Activated CD4-positive, alpha-beta T cell treated with anti-CD3 and anti-CD28 coated beads for 1 hour (primary cell): ENCODE measurements at places on chromosomes 4 and X.

- no peak for DNase-seq
Measured at GRCh38 chr4:123640271-123640670, 243.7 kb downstream of the SPRY1 start.

- DNase-seq, result no peak
Measured at GRCh38 chr4:156695163-156695562, 276.4 kb downstream of the PDGFC start.

DNA sequence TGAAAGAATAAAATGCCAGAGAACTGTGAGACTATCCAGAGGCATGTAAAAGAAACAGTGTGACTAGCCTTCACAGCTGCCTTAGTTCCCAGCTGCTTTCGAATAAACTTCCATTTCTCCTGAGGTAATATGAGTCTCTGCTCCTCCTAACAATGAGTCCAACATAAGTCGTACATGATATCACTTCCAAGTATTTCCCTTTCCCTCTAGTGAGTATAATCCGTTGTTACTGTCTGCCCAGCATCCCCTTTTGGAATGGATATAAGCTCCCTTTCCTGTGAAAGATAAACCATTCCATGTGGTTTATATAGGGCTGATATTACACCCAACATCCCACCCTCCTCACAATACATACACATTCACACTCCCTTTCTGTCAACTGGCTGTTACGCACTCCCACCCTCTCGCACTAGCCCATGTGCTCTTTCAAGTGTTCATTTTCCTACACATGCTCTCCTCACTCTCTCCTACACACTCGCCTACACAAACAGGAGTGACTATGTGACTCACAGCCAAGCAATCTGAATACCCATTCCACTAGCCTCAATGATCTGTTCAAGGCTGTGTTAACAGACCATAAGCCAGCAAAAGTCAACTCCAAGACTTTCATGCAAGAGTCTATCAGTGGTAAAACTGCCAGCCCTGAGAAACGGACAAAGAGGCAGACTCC lies 5.0 kb downstream of the NAF1 start:
- no peak for DNase-seq

GRCh38 chr4:184765473-184766340 lies 31.8 kb upstream of the CENPU start:
- DNase-seq, result no peak

- no peak for DNase-seq
Measured at GRCh38 chr4:87236861-87237260, 16.4 kb upstream of the KLHL8 start.

DNA sequence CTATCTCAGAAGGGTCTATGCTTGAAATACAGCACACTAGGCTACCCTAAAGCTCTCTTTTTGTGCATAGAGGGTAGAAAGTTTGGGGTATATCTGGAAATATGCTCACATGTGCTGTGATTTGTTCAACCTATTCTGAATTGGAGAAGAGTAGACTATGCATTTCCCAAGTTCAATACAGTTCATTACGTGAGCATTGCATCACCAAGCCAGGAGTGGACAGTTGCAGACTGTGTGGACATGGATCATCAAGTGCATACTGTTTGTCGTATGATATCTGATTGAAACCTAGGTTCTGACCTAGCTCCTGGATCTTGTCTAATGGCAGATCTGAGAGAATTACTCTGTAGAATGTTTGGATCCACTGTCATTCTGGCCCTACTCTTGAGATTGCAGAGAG lies 161.1 kb downstream of the FRAS1 start:
- no peak for DNase-seq

GRCh38 chr4:14069886-14070285 lies 442.4 kb upstream of the BOD1L1 start:
- no peak for DNase-seq

- DNase-seq, result no peak
Measured at GRCh38 chrX:330726-331150, 12.1 kb upstream of the GTPBP6 start.

DNA sequence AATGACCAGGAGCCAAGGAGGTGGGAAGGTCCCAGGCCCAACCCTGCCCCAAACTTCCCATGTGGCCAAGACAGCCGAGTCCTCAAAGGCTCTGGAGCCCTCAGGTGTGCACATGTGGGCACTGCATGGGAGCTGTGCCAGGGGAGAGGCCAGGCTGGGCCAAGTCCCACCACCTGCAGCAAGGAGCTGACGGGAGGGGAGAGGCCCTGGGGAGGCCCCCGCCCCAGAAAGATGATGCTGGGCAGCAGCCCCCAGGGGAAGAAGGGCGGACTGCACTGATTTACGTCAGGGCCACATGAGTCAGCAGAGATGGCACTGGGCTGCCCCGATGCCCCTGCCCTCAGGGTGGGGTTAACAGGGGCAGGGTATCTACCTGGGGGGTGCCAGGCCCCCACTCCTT lies 1.4 kb downstream of the L1CAM start:
- no peak for DNase-seq

DNA sequence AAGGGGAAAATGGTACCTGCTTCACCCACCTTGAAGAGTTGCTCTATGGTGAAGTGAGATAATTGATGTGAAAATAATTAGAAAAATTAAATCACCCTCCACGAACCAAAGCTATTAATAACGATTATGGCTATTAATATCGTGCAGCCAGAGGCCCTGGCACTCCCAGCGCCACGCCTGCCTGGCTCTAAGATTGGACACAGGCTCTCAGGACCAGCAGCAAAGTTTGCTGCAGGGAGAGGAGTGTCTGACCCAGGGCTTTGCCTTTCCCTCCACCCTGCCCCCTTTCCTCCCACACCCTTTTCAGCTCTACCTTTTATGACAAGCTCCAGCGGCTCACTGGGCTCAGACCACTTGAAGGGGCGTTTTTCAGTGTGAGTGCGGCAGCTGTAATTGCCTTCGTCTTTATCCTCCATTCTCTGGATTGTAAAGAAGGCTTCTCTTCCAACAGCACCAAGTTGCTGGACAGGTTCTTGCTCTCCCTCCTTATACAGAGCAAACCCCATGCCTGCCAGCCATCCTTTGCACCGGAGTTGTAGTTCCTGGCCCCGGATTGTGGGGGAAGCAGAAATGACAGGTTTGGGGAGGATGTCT lies 11.5 kb downstream of the IGSF1 start:
- no peak for DNase-seq

DNA sequence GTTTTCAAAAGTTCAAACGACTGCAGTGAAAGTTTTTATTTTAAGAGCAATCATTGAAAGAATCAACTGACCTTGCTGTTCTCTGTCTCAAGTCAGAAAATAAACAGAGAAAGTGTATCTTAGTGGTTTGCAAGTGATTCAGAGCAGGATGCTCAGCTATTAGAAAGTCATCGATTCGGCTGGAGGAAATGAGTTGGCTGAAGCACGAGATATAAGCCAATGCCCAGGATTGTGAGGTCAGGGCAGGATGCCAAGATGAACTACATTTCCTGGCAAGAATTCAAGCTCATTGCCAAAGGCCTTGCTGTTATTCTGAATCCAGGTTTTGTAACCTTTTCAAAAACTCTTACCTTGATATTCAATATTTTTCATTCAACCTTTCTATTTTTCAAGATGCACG lies 541.4 kb upstream of the BOD1L1 start:
- no peak for DNase-seq

DNA sequence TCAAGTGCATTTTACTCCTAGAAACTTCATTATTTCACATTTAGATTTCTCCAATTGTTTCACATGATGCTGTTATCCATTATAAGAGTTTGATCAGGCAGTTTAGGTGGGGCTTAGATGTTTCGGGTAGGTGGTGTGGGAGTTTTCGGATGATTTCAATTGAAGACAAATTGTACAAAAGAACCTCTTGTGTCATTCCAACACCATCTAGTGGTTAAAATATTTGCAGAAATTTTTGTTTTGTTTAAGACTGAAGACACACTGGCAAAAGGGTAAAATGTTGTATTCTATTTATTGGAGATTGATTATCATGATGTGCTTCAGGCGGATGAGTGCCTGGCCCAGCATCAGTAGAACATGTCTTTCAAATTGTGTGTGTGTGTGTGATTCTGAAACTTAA lies 212.7 kb downstream of the SH3BGRL start:
- no peak for DNase-seq

DNA sequence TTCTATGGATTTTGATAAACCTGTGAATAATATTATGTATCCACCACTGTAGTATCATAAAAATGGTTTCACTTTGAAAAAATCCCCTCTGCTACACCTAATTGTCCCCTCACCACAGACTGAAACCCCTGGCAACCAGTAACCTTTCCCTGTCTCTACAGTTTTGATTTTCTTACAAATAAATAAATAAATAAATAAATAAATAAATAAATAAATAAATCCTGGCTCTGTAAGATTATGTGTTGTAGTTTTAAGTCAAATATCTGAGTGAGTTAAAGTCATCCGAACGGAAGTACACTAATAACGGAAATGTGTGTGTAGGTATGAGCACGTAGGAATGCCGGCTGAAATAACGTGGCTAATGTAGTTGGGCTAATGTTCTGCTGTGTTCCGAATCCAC lies 641.5 kb downstream of the GABRG1 start:
- DNase-seq, result no peak

- DNase-seq, result no peak
Measured at GRCh38 chrX:111743316-111743715, 62.3 kb downstream of the ALG13 start.

GRCh38 chr4:48470570-48470969 lies 12.6 kb upstream of the SLC10A4 start:
- DNase-seq, result no peak

- no peak for DNase-seq
Measured at GRCh38 chr4:117084866-117085701, at the start of gene TRAM1L1. TSS of gene TRAM1L1 (minus strand) at chr4:117085576. CDS start at chr4:117085393, 183 bp downstream.

DNA sequence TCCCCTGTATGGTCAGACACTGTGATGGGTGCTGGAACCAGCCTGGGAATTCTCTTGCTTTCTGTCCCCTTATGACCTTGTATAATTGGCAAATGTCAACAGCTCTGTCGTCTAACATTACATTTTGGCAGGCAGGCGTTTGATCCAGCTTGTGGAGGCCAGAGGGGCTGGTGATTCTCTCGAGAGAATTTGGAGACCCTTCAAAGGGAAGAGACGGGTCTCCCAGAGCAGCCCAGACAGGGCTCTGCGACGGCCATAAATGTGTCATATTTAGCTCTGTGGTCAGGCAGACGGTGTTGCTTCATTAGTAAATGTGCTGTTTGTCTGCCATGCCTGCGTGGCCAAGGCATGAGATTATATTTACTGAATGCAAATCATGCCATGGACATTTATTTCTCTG lies 68.7 kb downstream of the SORCS2 start:
- DNase-seq, result no peak

GRCh38 chr4:25221377-25221776 lies 12.5 kb upstream of the PI4K2B start:
- DNase-seq, result no peak

DNA sequence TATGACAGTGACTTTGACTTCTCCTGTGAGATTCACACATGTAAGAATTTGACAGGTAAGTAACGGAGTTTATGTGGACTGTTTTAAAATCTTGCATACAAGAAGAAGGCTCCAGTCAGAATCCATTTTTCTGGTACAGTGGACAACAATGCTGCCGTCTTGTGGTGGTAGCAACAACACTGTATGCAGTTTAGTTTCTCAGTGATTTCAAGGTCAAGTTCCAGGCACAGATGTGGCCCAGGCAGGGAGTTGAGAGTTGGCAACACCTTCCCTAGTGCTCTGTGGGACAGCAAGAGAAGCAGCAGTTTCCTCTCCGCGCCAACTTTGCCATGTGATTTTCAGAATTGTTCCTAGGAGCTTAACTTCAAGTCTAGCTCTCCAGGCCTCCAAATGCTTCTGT lies 56.0 kb upstream of the STPG2 start:
- DNase-seq, result no peak

- DNase-seq, result no peak
Measured at GRCh38 chr4:139844057-139844456, 178.4 kb downstream of the MGST2 start.

DNA sequence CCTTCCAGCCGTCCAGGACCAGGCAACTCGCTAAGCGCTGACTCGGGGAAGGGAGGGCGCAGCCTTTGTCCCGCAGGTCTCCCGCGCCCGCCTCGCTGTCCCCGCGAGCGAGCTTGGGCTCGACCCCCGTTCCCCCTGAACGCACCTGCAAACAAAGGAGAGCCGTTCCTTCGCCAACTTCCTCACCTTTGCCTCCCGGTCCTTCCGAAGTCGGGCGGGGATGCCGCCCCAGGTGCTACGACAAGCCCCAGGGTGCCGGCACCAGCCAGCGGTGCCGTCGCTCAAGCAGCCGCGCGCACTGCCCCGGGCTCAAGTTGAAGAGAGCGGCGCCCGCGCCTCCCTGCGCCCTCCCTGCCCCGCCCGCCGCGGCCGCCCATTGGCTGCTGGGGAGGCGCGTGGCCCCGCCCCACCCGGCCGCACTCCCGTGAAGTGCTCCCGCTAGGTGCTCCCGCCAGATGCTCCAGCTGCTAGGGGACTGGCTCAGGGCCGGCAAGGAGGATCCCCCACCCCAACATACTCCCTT lies 107.1 kb downstream of the NSUN7 start:
- peak; percentile 23 for DNase-seq

DNA sequence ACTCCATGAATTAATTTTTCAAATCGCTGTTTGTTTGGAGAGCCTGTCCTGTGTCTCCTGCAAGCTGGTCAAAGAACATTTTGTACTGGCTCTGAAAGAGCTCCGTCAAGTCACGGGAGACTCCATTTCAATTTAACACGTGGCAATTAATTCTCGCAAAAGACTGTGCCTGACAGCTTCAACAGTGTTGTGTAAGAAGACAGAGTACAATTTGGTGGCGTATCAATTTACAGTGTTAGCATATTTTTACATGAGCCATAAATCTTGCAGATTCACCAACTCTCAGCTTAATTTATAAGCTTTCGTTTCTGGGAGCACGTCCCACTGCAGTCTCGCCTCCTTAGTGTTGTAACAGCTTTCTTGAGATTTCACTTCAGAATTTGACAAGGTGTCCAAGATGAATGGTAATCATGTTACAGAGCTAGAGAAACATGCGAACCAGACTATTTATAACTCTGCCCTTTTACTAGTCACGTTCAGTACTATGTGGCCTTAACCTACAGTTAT lies 70.8 kb downstream of the RWDD4 start:
- DNase-seq, result no peak

- no peak for DNase-seq
Measured at GRCh38 chr4:125316401-125316790, 1.6 kb downstream of the FAT4 start.

DNA sequence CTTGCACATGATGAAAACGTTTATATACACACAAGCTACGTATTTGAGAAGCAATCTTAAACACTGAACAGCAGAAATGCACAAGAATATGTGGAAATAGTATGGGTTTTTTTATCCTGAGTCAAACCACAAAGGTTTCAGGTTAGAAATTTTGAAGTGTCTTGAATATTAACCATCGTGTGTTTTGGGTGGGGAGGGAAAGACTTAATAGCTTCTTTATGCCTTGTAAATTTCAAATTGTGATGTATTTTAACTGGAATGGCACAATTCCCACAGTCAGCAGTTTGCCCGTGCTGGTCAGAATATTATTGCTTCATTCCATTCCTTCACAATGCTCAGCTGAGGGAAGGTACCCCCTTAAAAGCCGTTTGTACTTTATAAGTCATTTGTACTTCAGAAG lies 67.4 kb upstream of the WDR1 start:
- no peak for DNase-seq

- DNase-seq, result no peak
Measured at GRCh38 chr4:48489683-48490011, 405 bp upstream of the ZAR1 start.
